ENCODE measurements at places on chromosomes 11 and 22. TPM values are rescaled to one million over a fixed set of nuclear protein-coding genes. Genes with fewer than 3 reads are reported as not detected.

The RAC2 gene
- 647 TPM for total RNA-seq

The DSCAML1 gene
- 0.66 TPM for total RNA-seq

The CSTPP1 gene
- 16.9 TPM for total RNA-seq

The RFPL2 gene
- 0.14 TPM for total RNA-seq

- DNase-seq, result no peak
Observed at GRCh38 chr11:45730014-45730413, 64.6 kb upstream of the CHST1 start.

DNA sequence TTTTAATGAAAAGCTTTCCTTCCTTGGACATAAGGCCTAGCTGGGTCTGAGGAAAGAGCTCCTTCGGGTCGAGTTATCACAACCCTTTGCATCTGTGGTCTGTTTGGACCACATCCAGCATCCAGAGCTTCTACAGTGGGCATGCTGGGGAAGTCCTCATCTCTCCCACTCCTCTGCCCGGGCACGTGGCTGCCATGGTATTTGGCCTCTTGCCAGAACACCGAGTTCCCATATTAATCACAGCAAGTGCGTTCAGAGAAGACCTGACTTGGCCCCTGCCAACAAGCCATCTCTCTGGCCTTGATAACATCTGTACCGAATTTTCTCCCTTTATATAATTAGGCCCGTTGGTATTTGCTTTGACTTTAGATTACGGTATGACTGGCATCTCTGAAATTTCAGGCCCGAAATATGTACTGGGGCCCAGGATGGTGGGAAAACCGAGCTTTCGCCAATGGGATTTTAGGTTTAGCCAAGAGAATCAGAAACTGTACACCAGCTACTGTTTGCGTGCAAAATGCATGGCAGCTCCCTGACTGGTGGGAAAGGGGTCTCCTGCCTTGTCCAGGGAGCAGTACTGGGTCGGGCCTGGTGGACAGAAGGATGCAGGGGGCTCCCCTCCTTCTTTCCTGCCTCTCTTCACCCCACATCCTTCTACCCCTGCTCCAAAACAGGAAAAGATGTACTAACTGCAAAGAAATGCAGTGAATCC is 90.0 kb downstream of the MICAL2 start:
- DNase-seq, result no peak

DNA sequence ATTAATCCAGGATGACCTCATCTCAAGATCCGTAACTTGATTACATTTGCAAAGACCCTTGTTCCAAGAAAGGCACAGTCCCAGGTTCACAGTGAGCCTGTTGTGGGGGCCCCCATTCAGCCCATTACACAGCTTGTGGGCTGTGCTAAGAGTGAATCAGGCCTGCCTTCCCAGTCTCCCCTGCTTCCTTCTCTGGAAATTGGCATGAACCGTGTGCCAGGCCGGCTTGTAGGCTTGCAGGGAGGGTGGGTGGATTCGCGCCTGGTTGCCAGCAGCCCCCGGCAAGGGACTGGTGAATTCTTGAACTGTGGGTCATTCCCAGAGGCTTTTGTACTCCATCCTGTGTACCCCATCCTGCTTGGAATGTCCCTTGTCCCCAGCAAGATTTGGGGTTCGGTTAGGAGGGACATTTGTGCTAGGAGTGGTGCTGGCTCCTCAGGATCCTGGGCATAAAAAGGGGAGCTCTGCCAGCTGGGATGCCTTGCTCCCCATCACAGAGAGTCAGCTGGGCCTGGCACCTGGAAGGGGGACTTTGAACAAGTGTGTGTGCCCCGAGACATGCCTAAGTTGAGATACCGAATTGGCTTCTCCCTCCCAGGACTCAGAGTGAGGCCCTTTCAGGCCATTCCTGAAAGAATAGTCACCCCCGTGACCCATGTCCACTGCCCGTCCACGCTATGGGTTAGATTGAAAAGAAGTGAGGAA is 818.2 kb downstream of the BRD1 start:
- no peak for DNase-seq

DNA sequence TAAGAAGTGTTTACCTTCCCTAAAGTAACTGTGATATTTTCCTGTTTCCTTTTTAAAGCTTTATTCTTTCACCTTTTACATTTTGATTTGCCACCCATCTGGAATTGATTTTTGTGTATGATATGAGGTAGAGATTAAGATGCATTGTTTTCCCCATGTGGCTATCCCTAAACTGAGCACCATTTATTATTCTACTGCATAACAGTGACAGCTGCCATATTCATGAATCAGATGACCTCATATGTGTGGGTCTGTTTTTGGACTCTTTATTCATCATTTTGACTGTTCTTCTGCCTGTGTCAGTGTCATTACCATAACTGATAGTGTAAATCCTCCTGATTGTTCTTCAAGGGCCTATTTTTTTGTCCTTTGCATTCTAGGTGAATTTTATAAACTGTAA is 50.8 kb downstream of the HIPK3 start:
- DNase-seq, result no peak

- no peak for DNase-seq
Observed at GRCh38 chr11:127521413-127521812, 520.8 kb upstream of the KIRREL3 start.

GRCh38 chr11:27087432-27087831 is 46.8 kb downstream of the BBOX1 start:
- no peak for DNase-seq

DNA sequence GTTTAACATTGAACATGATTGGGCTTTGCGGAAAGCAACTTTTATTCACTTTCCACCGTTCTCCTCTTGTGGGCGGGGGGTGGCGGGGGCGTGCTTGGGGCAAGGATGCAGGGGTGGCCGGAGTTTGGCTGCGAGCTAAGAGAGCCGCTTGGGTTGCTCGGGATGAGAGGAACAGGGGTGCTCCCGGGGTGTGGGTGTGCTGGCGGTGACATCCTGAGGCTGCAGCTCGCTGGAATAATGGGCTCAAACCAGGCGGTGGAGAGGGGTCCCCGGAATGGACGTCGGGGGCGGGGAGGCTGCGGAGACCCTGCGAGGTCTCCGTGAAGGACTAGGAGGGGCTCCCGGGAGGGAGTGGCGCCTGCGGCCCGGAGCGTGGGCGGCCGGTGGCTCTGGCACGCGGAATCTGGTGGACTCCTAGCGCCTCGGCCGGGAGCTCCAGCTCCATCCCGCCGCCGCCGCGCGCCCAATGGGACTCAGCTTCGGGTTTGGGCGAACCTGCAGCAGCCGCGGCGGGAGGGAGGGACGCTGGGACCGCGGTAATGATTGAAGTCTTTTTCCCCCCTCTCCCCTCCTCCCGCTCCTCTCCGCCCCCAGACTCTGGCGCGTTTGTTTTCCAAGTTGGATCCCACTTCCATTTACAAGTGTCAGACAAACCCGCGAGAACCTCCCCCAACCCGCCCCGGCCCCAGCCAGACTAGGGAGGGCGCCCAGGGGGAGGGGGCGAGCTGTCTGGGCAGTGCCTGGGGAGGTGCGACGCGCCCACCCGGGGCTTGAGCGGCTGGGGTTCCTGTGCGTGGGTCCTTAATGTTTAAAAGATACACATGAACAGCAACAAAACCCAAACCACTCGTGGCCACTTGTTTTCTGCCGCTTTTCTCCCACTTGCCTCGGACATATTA is 2.0 kb downstream of the FAT3 start:
- no peak for DNase-seq

DNA sequence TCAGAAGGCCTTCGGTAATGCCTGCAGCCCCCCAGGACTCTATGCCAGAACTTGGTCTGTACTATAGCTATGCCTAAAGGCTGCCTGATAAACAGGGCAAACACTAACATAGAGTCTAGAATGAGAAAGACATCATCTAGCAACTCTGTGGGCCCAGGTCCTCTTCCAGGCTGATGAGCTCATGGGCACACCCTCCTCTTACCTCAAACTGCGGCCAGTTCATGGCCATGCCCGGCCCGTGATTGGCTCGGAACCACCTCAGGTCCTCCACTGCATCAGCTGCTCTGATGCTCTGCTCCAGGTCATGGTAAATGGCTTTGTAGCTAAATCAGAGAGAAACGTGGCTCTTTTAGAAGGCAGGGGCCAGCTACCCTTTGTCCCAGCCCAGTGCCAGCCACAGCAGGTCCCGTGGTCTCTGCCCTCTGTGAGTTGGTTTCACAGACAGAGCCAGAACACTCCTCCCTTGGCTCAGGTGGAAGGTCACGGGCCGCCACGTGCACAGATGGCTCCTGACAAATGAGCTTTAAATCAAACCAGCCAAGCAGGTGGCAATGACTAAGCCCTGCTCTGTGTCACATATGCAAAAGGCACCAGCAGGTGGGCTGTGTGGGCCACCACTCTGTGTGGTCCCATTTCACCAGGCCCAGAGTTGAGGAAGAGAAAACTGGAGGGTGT is 25.0 kb upstream of the ARFGAP3 start:
- no peak for DNase-seq

GRCh38 chr11:118659314-118659952 is 20.0 kb downstream of the TREH start:
- DNase-seq, result peak; percentile 85

GRCh38 chr11:75547617-75548058 is 14.4 kb upstream of the SERPINH1 start:
- DNase-seq, result no peak

All from natural killer cell (primary cell).